Brain microvascular endothelial cell (primary cell): ENCODE measurements at places on chromosomes 1 and 21.

GRCh38 chr1:203858055-203858454 is 3.3 kb upstream of the SNRPE start:
- peak; percentile 80 for DNase-seq

DNA sequence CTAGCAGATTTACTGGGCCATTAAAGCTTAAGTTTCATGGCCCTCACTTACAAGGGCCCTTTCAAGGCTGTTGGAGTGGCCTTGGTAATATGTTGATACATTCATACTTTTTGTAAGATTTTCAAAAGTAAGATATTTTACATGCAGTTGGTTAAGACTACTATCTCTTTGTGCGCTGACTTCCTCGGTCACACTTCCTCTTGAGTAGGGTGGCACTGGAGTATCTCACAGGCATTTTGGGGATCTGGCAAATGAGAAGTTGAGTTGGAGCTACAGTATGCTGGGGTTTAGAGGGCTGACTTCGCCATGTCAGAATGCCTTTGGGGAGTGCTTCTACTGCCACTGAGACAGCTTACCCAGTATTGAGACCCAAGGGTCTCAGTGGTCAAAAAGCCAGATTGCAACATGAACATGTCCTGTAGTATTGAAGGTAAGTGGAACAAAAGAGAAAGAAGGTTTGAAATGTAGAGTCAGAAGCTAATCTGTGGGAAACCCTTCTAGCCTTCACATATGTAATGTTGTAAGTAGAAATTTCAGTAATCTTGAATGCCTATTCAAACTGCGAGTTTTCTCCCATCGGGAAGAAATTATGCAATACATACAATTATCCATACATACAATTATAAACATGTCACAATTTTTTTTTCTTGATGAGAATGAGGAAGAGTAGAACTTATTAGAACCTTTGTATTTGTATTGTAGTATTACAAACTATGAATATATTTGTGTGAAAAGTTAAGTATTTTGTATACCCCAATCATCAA is 32.3 kb upstream of the RALGPS2 start:
- DNase-seq: no peak

DNA sequence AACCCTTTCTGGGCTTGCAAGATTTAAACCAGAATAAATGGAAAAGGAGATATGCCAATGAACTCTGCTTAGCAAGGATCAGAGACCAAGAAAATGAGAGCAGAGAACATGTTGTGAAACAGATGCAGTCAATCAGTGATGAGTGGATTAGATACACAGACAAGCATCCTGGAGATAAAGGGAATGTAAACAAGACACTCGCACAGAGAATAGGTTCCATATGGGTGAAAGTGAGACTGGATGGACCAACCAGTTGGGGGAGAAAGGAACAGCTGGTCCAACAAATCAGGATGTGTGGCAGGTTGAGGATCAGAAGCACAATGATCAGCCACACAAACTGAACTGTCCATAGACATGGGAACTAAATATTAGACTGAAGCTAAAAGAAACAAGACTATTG is 338.2 kb downstream of the ASTN1 start:
- no peak for DNase-seq

DNA sequence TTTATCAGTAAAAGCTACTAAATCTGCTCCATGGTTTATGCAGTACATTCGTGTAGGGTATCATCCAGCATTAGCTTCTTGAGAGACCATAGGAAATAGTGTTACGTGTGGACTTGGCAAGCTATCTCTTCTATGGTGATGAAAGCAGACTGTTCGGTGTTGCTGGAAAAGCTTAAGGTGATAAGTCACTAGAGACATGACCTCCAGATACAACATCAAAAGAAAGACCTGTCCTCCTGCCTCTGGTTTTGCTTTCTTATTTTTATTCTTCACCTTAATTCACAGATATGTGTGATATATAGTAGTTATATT is 53.5 kb upstream of the S1PR1 start:
- DNase-seq: peak; percentile 36

- no peak for DNase-seq
Observed at GRCh38 chr1:84693785-84694184, 3.5 kb upstream of the SSX2IP start.

DNA sequence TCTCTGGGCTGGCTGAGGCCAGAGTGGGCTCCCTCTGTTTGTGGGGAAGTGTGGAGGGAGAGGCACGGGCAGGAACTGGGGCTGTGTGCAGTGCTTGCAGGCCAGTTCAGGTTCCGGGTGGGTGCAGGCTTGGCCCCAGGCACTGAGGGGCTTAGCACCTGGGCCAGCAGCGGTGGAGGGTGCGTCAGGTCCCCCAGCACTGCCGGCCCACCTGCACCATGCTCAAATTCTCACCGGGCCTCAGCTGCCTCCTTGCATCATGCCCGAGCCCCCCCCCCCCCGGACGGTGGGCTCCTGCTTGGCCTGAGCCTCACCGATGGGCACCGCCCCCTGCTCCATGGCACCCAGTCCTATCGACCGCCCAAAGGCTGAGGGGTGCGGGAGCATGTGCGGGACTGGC is 26.3 kb upstream of the FCGR2A start:
- no peak for DNase-seq

DNA sequence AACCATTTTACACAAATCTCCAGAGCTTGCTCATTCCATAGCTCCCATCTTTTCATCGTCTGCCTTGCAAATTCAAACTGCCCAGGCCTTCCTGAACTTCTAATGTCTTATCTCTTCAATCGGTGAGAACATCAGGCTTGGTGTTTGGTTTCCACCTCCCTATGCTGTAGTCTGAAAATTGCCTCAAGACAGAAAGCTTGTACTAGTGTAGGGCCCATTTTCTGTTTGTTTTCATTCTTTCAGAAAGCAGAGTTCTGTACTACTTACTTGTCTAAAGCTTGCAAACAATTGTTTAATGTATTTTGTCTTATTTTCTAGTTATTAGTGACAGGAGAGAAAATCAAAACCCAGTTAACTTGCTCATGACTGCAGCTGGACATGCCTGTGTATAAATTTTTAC is 16.8 kb downstream of the HOOK1 start:
- DNase-seq: no peak

DNA sequence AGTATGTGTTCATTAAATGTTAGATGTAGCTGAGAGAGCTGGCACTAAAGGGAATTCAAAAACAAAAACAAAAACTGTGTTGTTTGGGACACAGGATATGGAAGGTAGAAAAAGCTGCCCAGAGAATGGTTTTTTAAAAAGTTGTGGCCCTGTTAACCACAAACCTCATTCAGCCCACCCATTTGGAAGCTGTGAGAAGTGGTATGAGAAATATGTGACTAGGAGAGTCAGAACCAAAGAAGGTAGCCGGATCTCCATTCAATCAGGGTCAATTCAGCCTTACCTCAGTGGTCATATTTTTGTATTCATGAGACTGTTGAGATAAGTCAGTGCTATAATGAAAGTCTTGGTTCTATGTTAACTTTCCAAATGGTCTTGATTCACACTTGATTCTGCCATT is 29.8 kb upstream of the CACYBP start:
- peak; percentile 40 for DNase-seq

GRCh38 chr1:65904681-65905083 is 112.0 kb downstream of the PDE4B start:
- peak; percentile 1 for DNase-seq

DNA sequence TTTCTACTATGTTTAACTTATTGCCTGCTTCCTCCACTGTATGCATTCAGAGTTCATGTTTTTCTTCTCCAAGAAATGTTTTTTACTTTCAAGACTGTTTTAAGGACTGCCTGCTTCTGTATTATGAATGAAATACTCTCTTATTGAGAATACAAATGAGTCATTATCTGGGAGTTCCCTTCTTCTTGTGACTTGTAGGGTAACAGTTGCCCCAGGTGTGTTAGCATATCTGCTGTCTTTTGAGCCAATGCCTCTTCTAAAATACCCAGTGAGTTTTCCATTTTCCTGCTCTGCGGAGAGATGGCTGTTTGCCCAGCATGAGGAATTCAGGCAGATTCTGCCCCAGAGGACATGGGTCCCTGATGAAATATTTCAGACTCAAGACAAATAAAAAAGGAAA is 34.1 kb upstream of the ST6GALNAC5 start:
- no peak for DNase-seq

- DNase-seq: peak; percentile 85
Observed at GRCh38 chr1:12177999-12178441, 11.2 kb downstream of the TNFRSF1B start.

DNA sequence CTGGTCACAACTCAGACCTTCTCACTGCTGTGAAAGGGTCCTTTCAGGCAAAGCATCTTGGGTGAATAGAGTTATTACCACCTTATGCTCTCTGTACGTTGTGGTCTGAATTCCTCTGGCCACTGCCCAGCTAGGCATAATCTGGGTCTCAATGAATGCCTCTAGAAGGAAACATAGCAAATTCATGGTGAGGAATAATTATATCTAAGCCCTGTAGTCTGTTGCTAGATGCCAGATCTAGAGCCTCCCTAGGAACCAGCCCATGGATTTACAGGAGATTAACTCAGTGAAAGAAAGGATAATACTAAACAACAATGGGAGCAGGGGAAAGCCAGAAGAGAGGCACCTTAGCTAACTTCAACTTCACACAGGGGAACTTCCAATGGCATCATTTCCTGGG is 2.4 kb upstream of the COL11A1 start:
- DNase-seq: no peak

GRCh38 chr1:183487674-183488442 is 15.6 kb downstream of the SMG7 start:
- no peak for DNase-seq

DNA sequence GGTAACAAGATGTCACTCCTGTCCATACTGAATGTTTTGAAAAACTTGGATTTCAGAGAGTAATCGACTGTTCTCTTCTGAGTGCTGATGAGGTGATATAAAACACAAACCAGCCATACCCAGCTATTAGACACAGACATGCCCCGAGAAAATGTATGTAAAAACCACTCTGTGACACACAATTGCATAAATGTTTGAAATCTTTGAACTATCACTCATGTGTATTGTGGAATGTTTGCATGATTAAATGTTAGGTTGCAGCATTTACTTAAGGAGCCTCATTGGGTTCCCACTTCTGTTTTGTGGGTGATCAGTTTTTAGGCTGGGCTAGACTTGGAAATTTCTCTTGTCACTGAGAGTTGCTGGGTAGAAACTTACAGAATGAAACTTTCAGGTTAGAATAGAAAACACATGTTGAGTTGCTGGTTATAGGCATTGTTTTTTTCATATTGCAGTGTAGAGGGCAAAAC is 270.4 kb upstream of the B3GALT2 start:
- no peak for DNase-seq

GRCh38 chr1:200483491-200484143 is 73.8 kb upstream of the ZNF281 start:
- DNase-seq: peak; percentile 97

DNA sequence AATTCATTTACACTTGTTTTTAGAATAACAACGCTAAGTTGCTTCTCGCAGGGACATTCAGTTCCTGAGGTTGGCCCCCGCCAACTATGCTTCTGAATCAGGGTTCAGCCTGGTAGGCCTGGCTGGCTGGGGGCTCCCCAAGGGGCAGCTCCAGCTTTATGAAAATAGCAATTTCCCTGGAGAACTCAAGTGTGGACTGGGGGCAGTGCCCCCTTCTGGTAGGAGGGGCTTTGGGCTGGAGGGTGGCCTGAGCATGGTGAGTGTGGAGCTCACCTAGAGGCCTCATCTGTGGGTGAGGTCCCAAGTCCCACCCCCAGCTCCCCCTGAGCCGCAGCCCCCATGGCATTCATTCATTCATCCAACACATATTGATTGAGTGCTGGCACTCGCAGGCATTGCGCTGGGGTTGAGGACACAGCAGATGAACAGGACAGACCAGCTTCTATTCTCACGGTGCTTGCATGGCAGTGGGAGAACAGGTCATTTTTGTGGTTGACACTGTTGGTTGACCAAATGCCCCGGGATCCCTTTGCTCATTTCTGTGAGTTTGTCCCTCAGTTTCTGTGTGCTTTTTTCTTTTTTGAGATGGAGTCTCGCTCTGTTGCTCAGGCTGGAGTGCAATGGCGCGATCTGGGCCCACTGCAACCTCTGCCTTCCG is 79.2 kb downstream of the UBIAD1 start:
- no peak for DNase-seq

DNA sequence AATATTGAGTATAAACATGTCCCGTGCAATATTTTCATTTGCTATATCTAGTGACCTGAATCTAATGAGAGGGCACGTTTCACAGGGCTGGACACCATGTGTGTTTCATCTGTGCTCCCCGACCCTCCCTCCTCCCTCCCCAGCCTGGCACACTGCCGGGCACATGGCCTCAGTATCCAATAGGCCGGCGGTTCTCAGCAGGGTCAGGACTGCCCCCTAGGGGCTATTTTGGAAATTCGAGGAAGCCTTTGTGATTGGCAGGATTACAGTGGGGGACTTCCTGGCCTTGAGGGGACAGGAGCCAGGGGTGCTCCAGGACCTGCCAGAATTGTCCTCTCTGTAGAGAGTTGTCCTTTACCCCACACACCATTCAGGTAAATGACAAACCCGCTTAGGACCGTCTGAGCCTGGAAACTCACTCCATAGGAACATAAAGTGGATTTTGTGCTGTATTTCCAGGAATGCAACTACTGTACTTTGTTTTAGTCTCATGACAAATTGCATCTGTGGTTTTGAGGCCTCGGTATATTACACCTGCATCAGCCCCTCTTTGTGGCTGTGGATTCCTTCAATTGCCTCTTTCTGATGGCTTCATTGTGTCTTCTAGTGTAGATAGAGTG is 109.5 kb upstream of the SIM2 start:
- DNase-seq: peak; percentile 27

- no peak for DNase-seq
Observed at GRCh38 chr1:26546375-26546774, 16.8 kb downstream of the RPS6KA1 start.

DNA sequence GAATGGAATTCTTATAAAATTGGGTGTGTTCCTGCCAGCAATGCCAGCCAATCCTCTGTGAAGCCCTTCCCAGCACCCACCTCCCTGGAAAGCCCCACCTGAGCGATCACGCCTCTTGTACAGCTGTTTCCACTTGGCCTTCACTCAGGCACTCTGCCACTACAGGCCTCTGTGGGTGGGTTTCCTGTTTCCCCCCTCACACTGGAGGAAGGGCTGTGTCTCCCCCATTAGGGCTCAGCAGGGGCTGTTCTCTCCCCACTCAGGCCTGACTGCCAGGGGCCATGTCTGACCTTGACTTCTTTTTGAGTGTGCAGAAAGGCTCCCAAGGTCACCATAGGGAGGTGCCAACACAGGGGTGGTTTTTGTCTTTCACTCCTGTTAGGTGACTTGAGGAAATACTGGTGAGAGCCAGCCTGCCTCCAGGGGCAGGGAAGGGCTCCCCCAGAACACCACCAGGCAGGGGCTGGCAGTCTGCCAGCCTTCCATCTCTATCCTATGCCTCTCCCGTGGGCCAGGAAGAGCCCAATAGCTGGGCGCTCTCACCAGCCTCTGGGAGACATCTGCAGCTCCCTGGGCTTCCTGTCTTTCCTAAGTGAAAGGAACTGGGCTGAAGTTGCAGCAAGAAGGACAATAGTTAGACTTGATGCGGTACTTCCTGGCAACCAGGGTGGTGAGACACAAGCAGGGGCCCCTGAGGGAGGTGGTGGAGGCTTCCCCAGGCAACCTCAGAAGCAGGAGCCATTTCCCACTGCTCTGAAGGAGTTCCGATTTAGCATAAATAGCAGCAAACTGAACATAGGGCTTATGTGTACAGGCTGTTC is 49.1 kb downstream of the ELK4 start:
- DNase-seq: no peak

GRCh38 chr1:203028784-203029553 is 2.7 kb downstream of the PPFIA4 start:
- no peak for DNase-seq

GRCh38 chr1:93443454-93443853 is 4.5 kb upstream of the FNBP1L start:
- DNase-seq: no peak

- DNase-seq: no peak
Observed at GRCh38 chr1:229993060-229993459, 74.0 kb upstream of the GALNT2 start.

GRCh38 chr1:22037520-22037919 is 15.0 kb upstream of the CDC42 start:
- no peak for DNase-seq
